ENCODE measurements at places on chromosomes 5 and 9. TPM values are rescaled to one million over a fixed set of nuclear protein-coding genes. Genes with fewer than 3 reads are reported as not detected.

WDR31 gene
- polyA plus RNA-seq, result not detected

SPEF2 gene
- 4.9 TPM for polyA plus RNA-seq

FBN2 gene
- not detected for polyA plus RNA-seq

MGAT1 gene
- 241 TPM for polyA plus RNA-seq

SNCB gene
- polyA plus RNA-seq, result not detected

GMCL2 gene
- not detected for polyA plus RNA-seq

CEP72 gene
- polyA plus RNA-seq, result 1.9 TPM

PRRX2 gene
- not detected for polyA plus RNA-seq

PCDHGB5 gene
- 2.1 TPM for polyA plus RNA-seq

DNA sequence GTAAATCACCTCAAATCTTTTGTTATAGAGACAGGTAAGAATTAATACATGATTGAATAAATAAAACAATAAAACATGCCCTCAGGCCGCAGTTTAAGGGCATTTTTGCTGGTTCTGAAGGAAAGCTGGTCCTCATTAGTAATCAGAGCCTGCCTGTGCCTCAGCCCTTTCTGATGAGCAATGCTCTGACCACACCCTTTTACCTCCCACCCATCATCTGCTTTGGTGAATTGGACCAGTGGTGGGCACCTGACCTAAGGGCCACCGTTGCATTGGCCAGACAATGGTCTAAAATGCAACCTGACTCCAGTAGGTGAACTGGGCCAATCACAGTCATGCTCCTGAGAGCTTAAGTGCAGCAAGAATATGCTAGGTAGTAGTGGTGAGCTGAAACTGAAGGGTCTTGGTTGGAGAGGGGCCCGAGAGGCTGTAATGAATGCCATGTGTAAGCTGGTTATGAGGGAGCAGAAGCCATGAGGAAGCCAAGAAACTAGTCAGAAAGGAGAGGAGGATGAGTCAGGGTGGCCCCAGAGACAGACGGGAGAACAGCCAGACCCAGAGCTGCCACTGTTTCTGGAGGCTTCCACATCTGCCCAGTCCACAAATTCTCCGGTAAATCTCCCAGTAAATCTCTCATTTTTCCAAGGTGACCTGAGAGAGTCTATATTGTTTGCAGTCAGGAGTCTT, 45.5 kb upstream of the ZSWIM6 start:
- no peak for DNase-seq

- DNase-seq, result no peak
These were observed 46.8 kb upstream of the RNF130 start for GRCh38 chr5:180118391-180118791.

DNA sequence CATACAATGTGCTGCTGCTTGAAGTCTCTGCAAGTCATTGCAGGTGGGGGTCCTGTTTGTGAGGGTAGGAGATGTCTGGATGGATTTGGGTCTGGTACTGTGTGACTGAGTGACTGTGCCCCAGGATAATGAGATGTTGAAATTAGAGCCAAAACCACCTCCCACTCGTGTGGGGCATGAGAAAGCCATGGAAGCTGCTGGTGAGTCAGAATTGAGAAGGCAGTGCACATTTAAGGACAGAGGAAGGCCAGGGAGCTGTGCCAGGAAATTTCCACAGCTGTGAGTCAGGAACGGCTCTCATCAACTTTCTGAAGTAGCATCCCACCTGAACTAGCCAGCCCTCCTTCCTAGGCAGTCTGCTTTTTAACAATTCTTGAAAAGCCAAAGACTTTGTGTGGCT, 229.8 kb downstream of the DRD1 start:
- no peak for DNase-seq

DNA sequence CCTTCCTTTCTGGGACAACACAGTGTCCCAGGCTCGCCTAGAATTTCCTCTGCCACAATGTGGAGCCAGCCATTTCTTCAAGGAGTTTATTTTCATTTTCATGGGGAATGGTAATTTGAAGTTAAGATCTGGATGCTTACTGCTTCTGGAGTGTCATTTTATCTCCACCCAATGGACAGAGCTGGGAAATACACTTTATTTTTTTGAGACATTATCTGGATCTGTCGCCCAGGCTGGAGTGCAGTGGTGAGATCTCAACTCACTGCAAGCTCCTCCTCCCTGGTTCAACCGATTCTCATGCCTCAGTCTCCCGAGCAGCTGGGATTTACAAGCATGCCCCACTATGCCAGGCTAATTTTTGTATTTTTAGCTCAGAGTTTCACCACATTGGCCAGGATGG, 12.7 kb upstream of the THG1L start:
- DNase-seq, result peak; percentile 23

- peak; percentile 64 for DNase-seq
These were observed 57.0 kb downstream of the COL15A1 start for GRCh38 chr9:99000476-99001395.

- no peak for DNase-seq
These were observed 66.7 kb upstream of the FOXE1 start for GRCh38 chr9:97786341-97786740.

DNA sequence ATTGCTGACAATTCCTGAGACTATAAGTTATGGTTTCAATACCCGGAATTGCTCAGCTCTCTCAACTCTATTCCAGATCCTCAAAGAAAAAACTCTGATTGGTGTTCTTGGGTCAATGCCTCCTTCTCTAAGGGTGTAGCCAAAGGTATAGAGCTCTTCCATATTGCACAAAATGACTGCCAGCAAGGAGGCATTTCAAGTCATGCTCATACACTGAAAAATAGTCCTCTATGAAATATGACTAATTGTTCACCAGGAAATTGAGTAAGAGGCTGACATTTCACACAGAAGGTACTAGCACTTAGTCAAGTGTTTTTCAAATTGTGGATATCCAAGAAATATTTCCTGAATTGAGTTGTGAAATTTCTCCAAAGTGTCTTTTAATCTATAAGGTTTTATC, 111.1 kb upstream of the KLF9 start:
- DNase-seq, result no peak

DNA sequence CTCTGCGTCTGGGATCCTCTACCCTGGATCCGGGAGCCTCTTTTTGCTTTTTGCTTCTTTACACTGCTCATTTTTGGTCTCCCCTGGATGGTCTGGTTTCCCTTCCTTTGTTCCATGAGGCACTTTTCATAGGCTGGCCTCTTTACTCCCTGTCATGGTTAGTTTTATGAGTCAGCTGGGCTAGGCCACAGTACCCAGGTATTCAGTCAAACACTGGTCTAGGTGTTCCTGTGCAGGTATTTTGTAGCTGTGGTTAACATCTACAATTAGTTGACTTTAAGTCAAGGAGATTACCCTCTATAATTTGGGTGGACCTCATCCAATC, 17.5 kb downstream of the ANKRD33B start:
- DNase-seq, result no peak

GRCh38 chr9:137217276-137218211, 4.5 kb downstream of the RNF208 start:
- no peak for DNase-seq

- no peak for DNase-seq
These were observed 14.8 kb downstream of the EEIG1 start for GRCh38 chr9:127965953-127966352.

DNA sequence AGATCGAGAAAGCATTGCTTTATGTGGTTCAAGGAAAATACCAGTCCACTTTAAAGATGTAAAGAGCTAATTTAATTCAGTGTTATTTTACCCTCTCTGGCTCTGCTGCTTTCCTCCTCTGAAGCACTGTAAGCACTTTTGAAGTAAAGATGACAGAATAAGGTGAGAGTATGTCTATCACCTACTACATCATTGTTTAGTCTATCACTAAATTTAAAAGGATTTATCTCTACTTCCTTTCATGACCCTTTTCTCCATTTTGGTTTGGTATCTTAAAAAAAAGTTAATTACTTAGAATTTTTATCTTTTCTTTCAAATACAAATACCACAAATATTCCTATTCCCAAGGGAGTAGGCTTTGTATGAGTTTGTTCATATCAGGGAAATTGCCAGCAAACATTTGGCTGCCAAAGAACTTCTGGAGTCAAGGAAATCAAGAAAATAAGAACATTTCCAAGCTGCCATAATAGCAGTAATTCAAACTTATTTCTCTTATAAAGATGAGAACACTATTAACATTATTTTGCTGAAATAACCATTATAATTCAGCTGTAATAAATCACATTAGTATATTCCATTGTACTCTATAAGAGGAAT, 77.8 kb downstream of the SLC38A9 start:
- DNase-seq, result no peak

GRCh38 chr9:89006267-89006666, 15.0 kb downstream of the S1PR3 start:
- no peak for DNase-seq

DNA sequence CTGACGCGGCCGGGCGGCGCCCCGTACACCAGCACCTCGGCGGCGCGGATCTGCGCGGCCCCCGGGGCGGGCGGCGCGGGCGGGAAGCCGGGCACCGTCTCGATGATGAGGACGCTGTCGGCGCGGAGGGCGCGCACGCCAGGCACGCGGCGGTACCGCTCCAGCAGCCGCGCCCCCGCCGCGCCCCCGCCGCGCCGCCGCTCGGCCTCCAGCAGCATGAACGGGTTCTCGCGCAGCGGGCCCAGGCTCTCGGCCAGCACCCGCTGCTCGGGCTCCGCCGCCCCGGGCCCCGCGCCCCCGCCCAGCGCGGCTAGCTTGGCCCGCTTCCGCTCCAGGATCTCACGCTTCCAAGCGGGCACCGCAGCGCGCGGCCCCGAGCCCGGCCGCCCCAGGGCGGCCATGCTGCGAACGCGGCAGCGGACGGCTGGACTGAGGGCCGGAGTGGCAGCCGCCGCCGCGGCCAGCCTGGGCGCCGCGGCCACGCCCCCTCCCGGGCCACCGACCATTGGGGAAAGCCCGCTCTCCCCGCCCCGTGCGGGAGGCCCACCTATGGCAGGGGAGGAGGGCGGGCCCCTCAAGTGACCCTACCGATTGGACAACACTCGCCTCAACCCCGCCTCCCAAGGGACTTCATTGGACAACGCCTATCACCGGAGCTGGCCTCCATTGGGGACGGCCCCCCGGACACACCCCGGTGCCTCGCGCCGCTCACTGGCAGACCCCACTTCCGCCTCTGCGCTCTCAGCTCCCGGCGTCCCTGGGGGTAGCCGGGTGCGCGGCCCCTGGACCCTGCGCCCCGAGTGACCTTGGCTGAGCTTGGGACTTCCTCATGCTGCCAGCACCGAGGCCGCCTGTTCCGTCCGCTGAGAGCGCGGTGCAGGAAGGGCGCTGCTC, at the start of gene TPRN:
TPRN (minus strand) TSS at position 431 of the 894 bp plus-strand sequence; CDS start at position 401, 30 bp downstream.
- peak; percentile 99 for DNase-seq

DNA sequence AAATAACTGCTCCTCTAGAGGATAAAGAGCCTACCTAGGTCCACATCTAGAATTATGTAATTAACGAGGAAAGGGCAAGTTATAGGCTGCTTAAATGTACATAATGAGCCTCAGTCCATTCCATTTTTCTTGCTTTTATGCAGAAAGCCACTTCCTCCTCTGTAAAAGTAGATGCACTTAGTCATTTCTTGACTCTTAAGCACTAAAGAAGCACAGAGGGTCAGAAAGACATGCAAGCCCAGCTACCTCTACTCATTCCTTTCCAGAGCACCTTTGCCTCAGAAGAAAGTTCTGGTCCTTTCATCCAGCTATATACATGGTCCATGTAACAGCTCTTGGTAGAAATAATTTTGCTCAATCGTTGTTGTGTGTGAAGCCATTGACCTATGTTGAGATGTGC, 308.0 kb upstream of the NREP start:
- DNase-seq, result no peak

GRCh38 chr5:158641016-158641415, 458.7 kb downstream of the EBF1 start:
- DNase-seq, result no peak

DNA sequence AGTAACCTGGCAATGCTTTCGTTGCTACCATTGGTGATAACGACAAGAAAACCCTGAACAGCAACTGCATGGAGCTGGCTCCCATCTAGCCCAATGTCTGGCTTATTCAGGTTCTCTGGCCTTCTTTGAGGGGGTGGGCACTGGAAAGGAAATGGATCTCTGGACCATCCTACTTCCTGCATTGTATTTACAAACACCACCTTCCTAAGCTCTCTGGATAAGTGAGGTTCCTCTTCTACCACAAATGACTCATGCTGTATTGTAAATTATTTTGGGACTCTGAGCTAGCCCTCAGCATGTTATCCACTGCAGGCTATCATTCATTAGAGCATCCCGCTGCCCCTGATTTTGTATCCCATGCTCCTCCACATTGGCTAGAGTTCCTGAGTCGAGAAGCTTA, 136.9 kb upstream of the KLF9 start:
- DNase-seq, result no peak

- DNase-seq, result no peak
These were observed 46.4 kb upstream of the SELENOP start for GRCh38 chr5:42858031-42858643.

GRCh38 chr9:68668127-68668526, 36.9 kb upstream of the PIP5K1B start:
- no peak for DNase-seq

- DNase-seq, result no peak
These were observed 31.1 kb downstream of the RORB start for GRCh38 chr9:74528207-74528606.

Measured in immature natural killer cell (primary cell).